ENCODE measurements at places on chromosomes 6 and 20.

GRCh38 chr6:40353967-40354452 lies 233.2 kb downstream of the LRFN2 start:
- DNase-seq, result no peak

DNA sequence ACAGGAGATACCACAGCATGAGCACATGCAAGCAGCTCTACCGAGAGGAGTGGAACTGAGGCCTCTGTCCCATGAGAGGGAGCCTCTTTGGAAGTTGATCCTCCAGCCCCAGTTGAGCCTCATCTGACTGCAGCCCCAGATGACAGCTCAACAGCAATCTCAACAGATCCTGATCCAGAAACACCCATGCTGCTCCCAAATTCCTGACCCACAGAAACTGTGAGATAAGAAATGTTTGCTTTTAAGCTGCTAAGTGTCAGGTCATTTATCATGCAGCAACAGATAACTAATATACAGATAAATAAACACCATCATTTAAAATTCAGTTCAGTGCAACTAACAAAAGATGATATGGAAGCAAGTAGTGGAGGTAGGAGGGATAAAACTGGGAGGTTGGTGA lies 4.8 kb upstream of the ARFGEF2 start:
- no peak for DNase-seq

- DNase-seq, result no peak
Observed at GRCh38 chr6:127918506-127919427, 17.9 kb upstream of the THEMIS start.

DNA sequence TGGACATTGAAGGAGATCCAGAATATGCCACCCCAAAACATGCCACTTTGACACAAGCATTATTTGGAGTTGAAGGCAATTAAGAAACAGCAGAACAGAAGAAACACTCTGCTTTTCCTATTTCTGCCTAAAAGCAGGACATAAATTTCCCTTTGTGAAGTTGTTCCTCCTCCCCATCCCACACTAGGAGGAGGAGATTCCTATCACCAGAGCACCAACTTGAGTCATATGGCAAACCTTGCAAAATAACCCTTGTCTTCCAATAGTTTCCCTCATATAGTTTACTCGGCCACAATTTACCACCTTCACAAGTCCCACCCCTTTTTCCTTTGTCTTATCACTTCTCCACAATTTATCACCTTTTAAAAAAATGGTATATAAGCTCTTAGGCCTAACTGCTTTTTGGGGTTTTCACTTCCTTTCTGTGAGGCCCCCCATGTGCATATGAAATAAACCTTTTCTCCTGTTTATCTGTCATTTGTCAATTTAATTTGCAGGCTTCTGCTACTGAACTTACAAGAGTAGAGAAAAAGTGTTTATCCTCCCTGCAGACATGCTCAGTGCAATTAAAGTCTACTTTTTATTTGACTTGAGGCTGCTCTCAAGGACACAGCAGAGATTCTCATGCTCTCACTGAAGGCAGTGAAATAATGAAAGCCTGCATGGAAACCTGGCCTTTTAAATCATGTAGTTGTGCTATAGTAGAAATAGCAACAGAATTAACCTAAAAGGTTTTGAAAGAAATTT lies 2.8 kb upstream of the RAB23 start:
- no peak for DNase-seq

GRCh38 chr6:39301606-39302005 lies 12.6 kb downstream of the KCNK17 start:
- no peak for DNase-seq

GRCh38 chr6:46815130-46815529 lies 21.9 kb downstream of the MEP1A start:
- peak; percentile 28 for DNase-seq

- no peak for DNase-seq
Observed at GRCh38 chr6:31094389-31094881, 17.9 kb downstream of the C6orf15 start.

GRCh38 chr6:836276-836853 lies 143.4 kb upstream of the EXOC2 start:
- DNase-seq, result peak; percentile 13

DNA sequence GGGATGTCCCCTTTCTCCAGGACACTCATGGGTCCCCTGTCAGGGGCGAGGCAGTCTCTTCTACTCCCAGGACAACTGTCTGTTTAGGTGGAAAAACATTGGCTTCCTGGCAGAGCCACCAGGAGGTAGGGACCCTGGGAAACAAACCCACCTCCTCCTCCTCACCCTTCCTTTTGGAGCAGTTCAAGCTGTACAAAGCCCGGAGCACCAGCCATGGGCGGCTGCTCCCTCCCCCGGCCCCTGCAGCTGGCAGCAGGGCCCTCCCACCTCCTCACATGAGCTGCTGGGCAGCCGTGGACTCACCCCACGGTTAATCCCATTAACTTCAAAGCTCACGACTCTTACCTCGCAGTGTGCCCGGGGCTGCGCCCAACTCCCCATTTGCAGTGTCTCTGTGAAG lies 48.6 kb downstream of the CDH4 start:
- no peak for DNase-seq

DNA sequence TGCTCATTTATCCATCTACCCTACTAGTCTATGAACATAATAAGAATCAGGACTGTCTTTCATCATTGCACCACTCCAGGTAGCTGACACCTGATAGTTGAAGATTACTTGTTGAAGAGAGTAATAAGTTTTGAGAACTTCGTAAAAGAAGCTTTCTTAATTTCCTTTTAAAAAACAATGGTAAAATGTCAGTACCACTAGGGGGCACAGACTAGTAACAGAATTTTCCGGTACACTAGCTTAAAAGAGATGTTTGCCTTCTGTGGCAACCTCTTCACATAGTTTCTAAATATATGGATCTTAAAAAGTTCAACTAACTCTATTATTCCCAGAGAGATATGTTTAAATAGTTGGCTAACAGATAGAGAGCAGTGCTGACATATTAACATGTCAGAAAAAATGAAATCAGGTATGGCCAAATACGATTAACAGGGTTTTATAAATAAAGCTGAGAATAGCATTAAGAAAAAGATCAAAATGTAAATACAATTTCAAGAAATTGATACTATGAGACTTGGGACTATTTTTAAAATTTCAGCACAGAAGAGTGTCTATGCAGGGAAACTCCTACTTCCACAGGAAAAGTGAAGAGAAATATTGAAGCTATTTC lies 5.4 kb upstream of the KCNQ5 start:
- DNase-seq, result peak; percentile 24
